Progenitor cell of endocrine pancreas (in vitro differentiated cells): ENCODE measurements at places on chromosomes 2 and 18. TPM values are rescaled to one million over a fixed set of nuclear protein-coding genes. Genes with fewer than 3 reads are reported as not detected.

CCDC148 gene
- 3.9 and 4.6 TPM in 2 replicates for total RNA-seq

- DNase-seq: no peak
Measured at GRCh38 chr2:88471083-88471942, 18.8 kb upstream of the FOXI3 start.

DNA sequence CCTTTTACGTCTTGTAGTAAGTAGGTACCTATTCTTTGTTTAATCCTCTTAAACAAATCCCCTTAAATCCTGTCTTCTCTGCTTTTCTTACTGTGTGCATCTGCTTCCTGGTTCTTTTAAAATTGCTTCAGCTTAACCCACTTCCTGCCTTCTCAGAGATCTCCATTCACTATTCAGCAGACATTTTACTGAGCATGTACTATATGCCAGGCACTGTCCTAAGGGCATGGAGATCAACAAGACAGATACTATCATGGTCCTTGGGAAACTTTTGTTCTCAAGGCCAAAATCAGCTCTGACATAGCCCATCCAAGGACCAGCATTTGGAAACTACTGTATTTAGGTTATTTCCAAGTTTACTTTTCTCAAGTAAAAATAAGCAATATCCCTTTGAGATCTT is 227.5 kb downstream of the TPGS2 start:
- DNase-seq: no peak

CAPN14 gene
- total RNA-seq: 0.50 and 0.73 TPM in 2 replicates

DNA sequence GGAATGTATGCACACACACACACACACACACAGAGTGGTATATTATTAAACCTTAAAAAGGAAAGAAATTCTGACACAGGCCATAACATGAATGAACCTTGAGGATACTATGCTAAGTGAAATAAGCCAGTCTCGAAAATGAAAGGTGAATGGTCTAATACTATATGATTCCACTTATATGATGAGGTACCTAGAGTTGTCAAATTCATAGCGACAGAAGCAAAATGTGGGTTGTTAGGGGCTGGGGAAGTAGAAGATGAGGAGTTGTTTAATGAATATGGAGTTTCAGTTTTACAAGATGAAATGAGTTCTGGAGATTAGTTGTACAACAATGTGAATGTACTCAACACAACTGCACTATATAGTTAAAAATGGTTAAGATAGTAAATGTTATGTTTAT is 118.1 kb downstream of the ABCA12 start:
- DNase-seq: no peak
